Fibroblast of skin of right biceps (primary cell): ENCODE measurements at places on chromosomes 6 and 20.
A peak's percentile ranks its signal among the peaks of the same experiment; 100 is the strongest.

DNA sequence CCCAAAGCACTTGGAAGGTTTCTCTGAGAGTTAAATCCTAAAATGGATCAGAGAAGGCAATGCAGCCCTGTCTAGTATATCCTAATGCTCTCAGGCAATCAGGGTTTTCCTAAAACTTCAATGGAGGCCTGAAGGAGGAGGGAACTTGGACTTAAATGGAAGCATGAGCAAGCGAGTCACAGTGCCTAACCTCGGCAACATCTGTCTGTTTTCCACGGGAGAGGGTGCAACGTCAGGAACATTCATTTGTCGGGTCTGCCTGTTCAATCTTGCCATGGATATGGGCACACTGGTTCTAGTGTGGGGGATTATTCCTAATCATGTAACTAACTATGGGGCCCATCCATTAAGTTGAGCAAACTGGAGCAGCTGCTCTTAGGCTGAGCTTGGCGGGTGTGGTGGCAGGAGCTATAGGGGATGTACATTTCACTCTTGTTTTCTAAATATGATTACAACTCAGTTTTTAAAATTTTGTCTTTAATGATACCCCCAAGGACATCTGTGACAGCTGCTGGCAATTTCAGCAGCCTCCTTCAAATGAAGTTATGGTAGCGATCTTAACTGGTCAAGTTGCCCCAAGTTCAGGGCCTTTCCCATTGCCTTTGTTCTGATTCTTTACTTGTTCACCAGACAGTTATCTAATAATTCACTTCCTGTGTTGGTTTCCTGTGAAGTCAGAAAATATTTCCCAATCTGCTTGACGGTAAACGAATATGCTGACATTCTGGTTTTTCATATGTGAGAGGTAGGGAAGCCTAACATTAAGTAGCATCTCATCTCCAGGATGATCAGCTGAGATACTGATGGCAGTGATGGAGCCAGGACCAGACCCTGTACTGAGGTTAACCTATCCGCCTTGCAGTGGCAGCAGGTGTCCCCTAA lies 21.6 kb downstream of the DSE start:
- DNase-seq = peak; percentile 49

DNA sequence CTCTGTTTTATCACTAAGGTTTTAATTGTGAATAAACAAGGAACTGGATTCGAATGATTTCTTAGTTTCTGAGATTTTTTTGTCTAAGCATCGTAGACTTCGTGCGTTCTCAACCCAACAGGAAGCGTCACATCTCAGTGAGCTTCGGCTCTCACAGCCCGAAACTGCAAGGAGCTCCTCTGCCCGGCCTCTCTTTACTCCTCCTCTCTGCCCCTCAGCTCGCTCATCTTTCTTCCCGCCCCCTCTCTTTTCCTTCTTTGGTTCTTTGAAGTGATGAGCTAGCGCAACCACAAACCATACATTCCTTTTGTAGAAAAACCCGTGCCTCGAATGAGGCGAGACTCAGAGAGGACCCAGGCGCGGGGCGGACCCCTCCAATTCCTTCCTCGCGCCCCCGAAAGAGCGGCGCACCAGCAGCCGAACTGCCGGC lies 480 bp upstream of the NT5E start:
- DNase-seq = peak; percentile 90

DNA sequence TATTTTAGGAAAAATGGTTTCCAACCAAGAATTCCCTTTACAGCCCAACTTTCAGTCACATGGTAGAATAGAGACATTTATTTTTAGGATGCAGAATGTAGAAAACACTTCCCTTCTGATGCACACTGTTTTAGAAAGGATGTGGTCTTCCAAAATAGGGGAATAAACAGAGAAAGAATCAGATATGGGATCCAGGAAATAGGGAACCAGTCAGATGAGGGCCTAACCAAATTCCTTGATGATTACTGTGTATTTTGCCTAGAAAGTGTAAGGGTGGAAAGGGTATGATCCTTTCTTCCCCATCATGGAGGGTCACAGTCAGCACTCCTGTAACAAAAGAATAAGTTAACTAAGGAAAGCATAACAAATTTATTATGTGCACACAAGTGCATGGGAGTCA lies 27.4 kb downstream of the SLX4IP start:
- peak; percentile 21 for DNase-seq

- DNase-seq = peak; percentile 8
Observed at GRCh38 chr6:129646642-129647041, 63.3 kb downstream of the ARHGAP18 start.

- peak; percentile 78 for DNase-seq
Observed at GRCh38 chr20:50121858-50122271, 8.9 kb upstream of the UBE2V1 start.
